Fibroblast of the conjunctiva (primary cell): ENCODE measurements at places on chromosomes 11 and 22.
A peak's percentile ranks its signal among the peaks of the same experiment; 100 is the strongest.

DNA sequence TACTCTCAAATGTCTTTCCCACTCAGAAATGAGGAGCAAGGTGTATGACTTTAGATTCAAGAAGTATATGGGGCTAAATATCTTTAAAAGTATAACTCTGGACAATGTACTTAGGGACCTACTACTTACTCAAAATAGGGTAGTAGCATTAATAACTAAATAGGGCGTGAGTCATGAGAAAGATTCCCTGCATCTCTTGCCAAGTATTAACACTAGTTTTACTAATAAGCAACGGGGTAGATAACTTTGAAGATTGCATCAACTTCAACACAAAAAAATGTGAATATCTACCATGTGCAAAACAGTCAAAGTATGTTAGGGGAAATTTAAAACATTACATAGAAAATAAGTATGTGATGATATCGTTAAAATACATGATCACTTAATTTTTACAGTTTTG lies 99.6 kb downstream of the PGR start:
- DNase-seq, result no peak

- DNase-seq, result no peak
These were observed 33.2 kb upstream of the ZBTB16 start for GRCh38 chr11:114026355-114026754.

DNA sequence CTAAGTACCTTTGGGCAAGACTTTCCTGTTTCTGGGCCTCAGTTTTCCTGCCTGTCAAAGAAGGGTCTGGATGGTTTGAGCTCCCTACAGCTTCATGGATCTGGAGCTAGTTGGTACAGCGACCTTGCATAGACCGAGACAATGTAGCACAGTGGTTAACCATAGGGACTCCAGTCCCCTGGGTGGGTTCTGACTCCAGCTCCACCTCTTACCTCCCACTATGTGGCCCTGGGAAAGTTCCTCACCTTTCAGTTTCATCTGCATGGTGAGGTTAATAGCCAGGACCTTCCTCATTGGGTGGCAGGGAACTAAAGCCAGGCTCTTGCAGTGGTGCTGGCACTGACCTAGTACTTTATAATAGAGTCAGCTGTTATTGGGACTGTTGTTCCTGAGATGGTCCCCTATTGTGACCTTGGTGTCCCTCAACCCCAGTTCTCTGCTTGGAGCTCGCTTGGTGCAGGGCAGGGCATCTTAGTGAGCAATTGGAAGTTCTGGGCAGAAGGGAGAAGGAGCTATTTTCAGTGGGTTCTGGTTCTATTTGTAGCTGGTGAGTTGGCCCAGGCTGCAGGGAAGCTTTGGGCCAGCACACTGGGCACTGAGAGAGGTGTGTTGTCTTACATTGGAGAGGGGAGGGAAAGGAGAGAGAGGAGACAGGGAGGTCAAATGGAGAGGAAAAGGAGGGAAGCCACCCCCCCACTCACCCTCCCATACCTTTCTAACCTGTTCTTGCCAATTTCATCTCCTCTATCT lies 10.7 kb upstream of the MTMR3 start:
- no peak for DNase-seq

DNA sequence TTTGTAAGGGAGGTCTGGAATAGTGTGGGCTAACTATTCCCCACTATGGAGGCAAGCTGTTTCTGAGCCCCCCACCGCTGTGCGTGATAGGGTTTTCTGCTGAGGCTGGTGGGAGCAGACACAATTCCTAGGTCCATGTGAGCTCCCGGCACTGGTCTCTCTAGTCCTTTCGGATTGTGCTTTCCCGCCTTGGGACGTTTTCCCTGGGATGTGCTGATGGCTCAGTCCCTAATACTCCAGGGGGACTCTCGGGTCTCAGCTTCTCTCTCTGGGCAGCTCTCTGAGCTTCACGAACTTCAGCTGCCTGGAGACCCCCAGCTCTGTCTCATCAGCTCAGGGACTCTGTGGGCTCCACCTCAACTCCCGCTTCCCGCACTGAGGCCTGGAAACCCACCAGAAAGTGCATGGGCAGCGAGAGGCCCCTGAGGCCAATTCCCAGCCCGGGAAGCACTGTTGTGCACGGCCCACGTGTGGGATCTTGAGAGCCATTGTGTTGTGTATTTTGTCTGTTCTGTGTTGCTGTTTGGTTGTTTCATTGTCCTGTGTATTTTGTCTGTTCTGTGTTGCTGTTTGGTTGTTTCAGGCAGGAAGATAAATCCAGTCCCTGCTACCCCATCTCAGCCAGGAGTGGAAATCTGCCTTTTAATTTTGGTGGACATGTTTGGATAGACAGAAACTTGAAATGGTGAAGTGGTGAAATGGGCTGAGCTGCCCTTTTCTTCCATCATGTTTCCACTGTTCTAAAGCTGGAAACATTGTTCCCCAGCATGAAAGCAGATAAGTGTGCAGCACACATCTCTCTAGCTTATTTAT lies 12.7 kb upstream of the TNNT3 start:
- DNase-seq, result no peak

DNA sequence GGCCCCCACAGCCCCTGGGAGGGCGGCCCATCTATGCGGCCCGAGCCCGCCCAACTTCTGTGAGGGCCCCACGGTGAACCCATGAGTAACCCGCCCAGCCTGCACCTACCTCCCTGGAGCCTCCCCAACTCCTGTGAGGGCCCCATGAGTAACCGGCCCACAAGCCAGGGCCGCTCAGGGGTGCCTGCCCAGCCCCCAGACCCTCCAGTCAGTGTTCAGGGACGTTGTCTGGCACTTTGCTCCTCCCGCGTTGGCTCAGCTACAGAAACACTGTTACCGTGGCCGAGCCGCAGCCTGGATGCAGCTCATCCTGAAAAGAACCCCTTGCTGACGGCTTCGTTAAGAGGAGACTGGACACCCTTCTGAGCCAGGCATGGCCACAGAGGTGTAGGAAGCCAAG lies 179.6 kb downstream of the BRD1 start:
- no peak for DNase-seq

- DNase-seq, result peak; percentile 52
These were observed 20.0 kb upstream of the CASP12 start for GRCh38 chr11:104918113-104918824.
